ENCODE measurements at places on chromosomes 5 and 9.

GRCh38 chr9:88996921-88997235 lies 5.6 kb downstream of the S1PR3 start:
- DNase-seq, result no peak

- DNase-seq, result no peak
These were observed 8.3 kb upstream of the ADRA1B start for GRCh38 chr5:159907689-159908590.

DNA sequence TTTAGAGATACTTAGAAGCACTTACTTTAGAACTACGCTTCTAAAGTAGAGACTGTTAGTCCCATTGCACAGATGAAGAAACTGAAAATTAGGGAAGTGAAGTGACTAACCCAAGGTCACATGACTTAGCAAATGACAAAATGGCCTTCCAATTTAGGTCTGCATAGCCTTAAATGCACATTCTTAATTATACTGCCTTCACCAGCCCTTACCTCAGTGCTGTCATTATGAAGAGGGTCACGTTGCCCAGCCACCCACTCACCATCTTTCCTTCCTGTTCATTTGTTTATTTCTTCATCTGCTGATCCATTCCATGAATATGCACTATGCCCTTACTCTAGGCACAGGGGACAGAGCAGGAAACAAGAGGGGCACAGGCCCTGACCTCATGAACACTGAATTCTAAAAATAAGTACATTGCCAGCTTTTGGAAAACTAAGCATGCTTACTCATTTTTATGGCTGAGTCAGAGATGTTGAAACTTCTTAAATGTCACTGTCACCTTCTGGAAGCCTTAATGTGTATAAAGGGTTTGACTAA lies 8.6 kb downstream of the HAVCR2 start:
- DNase-seq, result no peak

DNA sequence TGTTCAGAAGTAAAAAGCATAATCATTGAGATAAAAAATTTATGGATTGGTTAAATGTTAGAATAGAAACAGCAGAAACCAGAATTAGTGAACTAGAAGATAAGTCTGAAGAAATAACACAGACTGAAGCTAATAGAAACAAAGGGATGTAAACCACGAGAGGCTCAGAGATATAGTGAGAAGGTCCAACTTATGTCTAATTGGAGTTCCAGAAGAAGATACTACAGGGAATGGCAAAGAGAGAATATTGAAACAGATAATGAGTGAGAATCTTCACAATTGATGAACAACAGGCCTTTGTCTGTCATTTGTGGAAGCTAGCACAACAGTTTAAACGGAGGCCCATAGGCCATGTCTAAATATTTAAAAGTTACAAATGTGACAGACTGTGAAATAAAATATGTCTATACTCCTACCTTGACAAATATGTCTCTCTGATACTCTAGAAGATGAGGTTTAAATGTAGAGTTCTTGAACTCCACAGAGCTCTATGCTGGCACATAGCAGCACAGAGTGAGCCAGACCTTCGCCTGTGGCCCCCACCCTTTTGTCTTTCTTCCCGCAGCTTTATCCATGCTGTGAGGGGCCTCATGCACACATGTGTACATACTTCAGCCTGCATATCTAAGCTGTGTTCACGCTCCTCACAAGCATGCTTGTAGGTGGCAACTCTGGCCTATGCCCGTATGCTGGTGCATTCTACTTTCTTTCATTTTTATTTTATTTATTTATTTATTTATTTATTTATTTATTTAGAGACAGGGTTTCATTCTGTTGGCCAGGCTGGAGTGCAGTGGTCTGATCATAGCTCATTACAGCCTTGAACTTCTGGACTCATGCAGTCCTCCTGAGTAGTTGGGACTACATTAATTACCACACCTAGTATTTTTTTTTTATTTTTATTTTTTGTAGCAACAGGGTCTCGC lies 45.0 kb upstream of the ABL1 start:
- no peak for DNase-seq

GRCh38 chr5:7683753-7684152 lies 167.2 kb downstream of the CFAP90 start:
- DNase-seq, result no peak

DNA sequence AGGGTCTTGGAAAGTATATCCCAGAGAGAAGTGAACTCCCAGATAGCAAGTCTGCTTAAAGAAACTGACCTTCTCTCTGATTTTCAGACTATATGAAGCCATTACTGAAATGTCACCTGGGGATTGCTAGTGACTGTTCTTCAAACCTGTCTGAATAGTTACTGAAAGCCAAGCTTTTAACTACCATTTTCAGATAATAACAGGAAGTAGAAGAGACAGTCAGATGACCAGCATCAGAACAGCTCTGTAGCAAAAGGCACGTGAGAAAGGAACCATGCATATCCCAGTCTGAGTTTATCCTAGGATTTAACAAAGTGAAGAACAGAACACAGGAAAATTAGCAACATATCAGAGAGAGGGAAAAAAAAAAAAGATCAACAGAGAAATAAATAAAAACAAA lies 74.9 kb upstream of the SELENOP start:
- no peak for DNase-seq

- peak; percentile 30 for DNase-seq
These were observed 142.3 kb downstream of the SMARCA2 start for GRCh38 chr9:2157277-2158110.

- DNase-seq, result no peak
These were observed 18.2 kb upstream of the ESM1 start for GRCh38 chr5:55003432-55004065.

GRCh38 chr9:34688329-34689115 lies 2.6 kb downstream of the CCL19 start:
- no peak for DNase-seq

GRCh38 chr5:140358738-140359310 lies 1.2 kb upstream of the SLC4A9 start:
- DNase-seq, result no peak

GRCh38 chr9:2026220-2026997 lies 11.3 kb downstream of the SMARCA2 start:
- DNase-seq, result no peak

DNA sequence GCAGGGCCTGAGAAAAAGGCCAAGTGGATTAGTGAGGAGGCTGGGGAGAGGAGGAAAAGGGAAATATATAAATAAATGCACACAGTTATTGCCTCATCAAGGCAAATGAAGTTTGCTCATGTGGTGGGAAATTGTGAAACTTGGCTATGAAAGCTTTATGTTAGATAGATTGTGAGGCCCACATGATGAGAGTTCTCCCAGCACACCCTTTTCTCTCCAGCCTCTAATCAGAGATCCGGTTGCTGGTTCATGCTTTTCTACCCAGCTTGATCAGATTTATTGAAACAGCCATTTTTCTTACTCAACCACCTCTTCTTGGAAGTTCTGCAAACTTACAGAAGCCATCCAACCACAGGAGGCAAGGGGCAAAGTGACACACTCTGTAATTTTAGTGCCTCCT lies 125.8 kb upstream of the KLF4 start:
- DNase-seq, result no peak

DNA sequence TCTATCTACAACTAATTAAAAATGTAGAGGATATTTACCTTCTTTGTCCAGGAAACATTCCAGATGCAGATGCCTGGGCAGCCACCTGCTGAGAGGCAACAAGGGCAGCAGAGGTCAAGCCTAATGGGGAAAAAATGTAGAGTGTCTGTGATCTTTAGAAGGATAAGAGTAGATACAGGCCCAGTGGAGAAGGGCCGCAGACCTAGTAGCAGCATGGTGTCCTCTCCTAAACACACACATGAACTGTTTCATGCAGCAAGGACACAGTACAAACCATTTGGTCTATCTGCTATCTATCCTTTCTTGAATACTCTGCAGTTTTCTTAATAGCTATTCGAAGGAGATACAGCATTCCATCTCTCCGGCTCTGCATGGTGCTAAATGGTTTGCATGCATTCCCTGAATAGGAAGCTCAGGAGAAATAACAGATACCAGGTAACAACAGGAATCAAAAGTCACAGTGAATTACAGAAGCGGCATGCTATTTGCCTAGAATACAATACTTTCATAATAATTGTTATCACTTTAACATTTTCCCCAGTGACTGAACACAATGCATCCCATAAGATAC lies 107.3 kb downstream of the ZNF608 start:
- DNase-seq, result no peak

- no peak for DNase-seq
These were observed 28.8 kb upstream of the ROR2 start for GRCh38 chr9:91978740-91979414.

DNA sequence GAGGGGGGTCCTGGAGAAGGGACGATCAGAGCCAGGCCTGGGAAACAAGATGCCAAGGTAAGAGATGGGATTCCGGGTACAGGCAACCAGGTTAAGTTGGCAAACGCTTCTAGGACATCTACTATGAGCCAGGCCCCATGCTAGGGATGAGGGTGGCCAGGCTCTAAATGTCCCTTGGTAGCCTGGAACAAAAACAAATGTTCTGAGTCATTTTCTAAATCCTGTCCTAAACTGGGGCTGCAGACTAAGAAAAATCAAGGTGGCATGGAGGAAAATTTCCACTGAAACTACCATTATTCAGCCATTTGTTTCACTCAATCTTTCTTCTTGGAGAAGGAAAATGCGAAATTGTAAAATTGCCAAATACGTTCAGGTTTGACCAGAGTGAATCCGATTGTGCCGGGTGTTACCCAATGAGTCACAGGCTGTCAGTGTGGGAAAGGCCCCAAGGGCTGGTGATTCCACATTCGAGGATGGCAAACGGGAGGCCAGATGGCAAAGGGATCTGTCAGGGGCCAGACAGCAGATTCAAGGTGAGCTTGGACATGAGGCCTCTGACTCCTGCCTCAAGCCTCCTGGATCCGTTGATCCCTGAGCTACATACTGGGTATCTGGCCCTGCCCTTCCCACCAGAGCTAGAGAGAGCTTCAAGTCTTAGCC lies 57.6 kb downstream of the PAX5 start:
- DNase-seq, result no peak

DNA sequence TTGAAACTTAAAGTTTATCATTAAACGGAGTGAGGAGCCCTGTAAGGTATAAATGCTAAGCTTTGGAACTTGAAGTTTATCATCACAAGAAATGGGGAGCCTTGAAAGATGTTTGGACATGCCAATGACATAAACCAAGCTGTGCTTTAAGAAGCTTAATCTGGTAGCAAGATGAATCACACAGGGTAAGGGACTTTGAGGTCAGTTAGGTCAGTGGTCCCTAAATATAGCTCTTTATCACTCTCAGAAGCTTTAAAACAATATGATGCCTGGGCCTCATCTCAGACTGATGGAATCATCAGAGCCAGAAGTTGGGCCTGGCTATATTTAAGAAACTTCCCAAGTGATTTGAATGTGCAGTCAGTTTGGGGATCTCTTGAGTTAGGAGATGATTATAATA lies 85.7 kb downstream of the TNC start:
- DNase-seq, result no peak

DNA sequence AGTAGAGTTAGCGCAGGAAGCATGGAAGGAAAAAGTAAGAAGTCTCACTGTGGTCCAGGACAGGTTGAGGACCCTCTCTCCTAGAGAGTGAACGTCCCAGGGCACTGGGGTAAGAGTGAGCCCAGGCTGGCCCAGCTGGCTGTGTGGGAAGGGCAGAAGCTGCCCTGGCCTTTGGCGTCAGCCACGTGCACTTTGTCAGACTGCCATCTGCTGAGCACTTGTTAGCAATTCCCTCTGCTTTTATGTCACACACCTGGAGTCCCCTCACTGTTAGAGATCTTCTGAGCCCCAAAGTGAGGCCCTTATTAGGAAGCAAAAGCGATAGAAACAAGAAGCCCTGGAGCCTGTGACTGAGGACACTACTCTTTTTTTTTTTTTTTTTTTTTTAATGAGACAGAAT lies 79.1 kb downstream of the UGCG start:
- no peak for DNase-seq

DNA sequence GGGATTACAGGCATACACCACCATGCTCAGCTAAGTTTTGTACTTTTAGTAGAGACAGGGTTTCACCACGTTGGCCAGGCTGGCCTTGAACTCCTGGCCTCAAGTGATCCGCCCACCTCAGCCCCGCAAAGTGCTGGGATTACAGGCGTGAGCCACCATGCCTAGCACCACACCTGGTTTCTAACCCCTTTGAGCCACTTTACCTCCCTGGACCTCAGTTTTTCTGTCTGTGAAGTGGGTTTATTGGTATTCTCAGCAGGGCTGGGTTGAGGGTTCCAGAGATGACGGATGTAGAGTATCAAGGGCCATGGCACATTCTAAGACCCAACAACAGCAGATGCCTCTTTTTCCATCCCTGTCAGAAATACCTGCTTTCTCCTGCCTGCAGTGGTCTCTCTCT lies 38.6 kb downstream of the AMBP start:
- DNase-seq, result no peak

DNA sequence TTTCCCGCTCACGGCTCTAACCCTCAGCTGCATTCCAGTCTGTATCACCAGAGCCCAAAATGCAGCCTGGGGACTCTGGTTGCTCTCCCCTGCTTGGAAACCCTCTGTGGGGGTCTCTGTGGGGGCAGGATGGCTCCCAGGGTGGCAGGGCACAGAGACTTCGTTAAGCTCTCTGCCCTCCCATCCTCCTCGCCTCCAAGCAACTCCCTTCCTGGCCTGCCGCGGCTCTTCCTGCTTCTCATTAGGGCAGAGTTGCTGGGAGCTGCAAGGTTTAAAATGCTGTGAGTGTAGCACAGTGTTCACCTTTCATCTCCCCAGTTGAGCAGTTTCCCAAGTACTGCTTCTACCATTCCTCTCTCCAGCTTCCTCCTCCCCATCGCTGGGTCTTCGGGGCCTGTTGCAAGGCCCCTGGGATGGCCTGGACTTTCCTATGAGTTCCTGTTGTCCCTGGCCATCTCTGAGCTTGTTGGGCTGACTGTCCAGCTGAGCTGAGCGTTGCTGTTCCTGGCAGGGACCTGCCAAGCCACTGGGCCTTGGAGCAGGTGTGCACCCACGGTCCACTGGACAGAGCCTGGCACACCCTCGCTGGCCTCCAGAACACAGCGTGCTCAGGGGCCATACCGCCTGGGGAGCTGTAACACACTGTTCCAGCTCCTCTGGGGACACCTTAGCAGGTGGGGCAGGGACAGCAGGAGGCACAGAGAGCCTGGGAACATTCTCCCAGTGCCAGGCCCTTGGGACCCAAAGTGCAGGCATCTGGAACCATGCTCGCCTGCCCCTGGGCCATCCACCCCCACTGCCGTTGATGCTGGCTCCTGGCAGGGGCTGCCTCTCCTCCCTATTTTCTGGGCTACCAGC lies 188.4 kb downstream of the C9orf50 start:
- DNase-seq, result no peak

DNA sequence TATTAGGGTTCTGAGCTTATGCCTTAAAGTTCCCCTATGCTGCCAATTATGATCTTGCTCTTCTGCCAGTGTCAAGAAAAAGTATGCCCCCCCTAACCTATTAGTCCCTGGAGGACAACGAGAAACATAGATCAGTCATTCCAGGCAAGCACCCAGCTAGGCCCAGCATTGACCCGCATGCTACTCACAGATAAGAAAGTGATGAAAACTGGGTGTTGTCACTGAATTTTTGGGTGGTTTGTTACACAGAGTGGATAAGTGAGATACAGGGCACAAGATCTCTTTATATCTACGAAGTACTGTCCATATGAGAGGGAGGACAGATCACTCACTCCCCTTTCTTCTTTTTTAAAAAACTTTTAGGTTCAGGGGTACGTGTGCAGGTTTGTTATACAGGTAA lies 6.4 kb upstream of the TEX48 start:
- DNase-seq, result no peak

GRCh38 chr9:135886147-135886981 lies 21.0 kb downstream of the CAMSAP1 start:
- no peak for DNase-seq
